ENCODE measurements at places on chromosomes 6 and 20. TPM values are rescaled to one million over a fixed set of nuclear protein-coding genes. Genes with fewer than 3 reads are reported as not detected.

DNA sequence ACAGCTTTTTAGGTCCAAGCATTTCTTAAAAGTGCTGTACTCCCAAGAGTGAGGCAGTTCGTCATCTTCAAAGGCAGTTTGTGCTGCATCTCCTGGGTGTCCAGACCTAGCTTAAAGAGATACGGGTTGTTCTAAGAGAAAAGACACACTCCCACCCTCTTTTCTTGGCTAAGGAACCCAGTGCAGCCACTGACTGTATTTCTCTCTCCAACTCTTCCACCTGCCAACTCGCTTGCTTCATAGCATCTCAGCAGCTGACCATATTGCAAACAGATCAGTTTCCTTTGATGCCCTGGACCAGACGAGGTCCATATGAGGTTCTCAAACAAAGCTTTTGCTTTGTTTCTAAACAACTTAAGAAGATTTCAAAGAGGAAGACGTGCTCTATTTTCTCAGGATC, 101.1 kb downstream of the ISM1 start:
- no peak for DNase-seq

- DNase-seq, result no peak
Observed at GRCh38 chr6:77502981-77503380, 39.7 kb upstream of the HTR1B start.

The IRAK1BP1 gene
- total RNA-seq, result 7.5 TPM

DNA sequence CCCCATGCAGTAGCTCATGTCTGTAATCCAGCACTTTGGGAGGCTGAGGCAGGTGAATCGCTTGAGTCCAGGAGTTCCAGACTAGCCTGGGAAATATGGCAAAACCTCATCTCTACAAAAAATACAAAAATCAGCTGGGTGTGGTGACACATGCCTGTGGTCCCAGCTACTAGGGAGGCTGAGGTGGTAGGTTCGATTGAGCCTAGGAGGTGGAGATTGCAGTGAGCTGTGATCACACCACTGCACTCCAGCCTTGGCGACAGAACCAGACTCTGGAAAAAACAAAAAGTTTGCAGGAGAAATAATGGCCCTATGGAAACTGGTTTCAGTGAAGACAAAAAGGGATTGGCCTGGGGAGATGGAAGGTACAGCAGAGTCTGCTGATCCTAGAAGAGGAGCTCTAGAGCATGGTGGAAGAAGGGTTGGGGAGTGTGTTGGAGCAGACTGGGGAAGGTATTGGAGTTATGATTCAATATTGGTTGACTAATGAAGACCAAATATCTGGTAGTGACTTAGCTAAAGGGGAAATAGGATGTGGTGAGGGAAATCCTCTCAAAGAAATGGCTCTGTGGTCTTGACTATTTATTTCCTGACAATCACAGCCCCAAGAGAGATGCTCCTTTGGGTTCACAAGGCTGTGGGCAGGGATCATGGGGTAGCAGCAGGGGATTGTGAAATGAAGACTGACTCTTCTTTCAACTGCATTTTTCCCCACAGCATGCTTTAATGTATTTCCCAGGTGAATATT, 281.9 kb downstream of the UTRN start:
- no peak for DNase-seq

The LRRC73 gene
- 7.0 TPM for total RNA-seq

The HNF4A gene
- 74.4 TPM for total RNA-seq

- no peak for DNase-seq
Observed at GRCh38 chr20:45405571-45406259, 2.4 kb upstream of the DBNDD2 start.

The TBC1D32 gene
- 8.4 TPM for total RNA-seq

The LY6G6F gene
- total RNA-seq, result not detected

The SASH1 gene
- total RNA-seq, result 24.3 TPM

DNA sequence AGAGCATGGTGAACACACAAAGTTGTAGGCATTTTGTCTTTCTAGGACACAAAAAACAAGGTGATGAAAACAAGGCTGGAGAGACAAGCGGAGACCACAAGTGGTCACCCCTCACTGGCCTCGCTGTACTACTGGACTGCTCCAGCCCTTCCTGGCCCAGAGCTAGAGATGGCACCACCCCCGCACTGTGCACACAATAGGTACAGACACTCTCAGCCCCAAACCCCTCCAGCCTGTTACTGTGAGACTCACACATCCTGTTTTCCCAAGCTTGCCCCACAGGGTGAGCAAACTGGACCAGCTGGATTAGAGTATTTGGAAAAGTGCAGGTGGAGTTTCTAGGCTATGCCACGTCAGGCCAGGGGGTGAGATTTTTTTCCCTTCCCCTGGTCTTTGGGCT, 8.4 kb upstream of the ZSWIM1 start:
- no peak for DNase-seq

- no peak for DNase-seq
Observed at GRCh38 chr20:47290008-47290407, 66.5 kb downstream of the ZMYND8 start.

The NAA20 gene
- 54.3 TPM for total RNA-seq

DNA sequence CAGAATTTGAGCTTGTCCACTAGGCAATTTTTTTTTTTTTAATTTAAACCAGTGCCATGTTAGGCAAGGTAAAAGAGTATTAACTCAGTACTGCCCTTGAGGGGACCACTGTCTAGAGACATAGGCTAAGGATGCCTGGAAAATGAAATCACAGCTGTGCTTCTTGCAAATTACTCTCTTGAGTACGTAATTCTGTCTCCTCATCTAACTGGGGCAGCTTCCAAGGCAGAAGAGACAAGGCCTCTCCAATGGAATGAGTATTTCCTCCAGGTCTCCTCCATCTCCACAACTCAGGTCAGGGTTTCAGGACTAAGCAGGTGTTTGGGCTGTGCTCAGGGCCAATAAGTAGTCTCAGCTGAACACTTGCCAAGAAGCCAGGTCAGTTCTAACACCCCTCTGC, 33.8 kb upstream of the MRPS10 start:
- no peak for DNase-seq

GRCh38 chr6:87287251-87287650, 35.1 kb upstream of the SMIM8 start:
- no peak for DNase-seq

The SRMS gene
- not detected for total RNA-seq
